ENCODE measurements at places on chromosomes 3 and 15.

DNA sequence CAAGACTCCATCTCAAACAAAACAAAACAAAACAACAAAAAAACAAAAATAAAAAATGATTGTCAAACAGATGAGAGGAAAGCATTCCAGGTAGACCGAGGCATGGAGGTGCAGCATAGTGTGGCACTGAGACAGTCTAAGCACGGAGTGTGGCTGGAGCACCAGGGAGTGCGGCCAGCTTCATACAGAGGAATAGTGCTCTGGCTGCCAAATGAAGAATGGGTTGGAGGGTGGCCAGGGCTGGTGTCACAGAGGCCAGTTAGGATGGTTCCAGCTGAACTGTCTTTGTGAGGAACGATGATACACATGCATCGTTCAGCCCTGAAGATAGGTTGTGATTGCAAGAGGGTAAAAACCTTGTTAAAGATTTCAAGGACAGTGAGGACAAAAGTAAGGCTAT, 28.3 kb downstream of the MITF start:
- DNase-seq, result no peak

- no peak for DNase-seq
These were observed 152.7 kb downstream of the SUCNR1 start for GRCh38 chr3:152026033-152026556.

DNA sequence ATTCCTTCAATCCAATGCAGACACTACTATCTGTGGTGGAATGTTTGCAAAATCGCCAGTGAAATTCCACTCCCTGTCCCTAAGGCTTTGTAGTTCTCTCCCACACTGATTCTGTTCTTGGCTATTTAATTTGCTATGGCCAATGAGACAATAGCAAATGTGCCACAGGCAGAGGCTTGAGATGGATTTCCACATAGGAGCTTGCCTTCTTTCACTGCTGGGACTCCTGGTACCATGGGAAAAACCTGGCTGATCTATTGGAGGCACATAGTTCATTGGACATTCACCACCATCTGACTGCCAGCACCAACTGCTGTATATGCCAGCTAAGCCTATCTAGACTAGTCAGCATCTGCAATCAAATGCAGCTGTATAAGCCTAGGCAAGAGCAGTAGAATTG, 103.8 kb downstream of the NR1D2 start:
- DNase-seq, result no peak

DNA sequence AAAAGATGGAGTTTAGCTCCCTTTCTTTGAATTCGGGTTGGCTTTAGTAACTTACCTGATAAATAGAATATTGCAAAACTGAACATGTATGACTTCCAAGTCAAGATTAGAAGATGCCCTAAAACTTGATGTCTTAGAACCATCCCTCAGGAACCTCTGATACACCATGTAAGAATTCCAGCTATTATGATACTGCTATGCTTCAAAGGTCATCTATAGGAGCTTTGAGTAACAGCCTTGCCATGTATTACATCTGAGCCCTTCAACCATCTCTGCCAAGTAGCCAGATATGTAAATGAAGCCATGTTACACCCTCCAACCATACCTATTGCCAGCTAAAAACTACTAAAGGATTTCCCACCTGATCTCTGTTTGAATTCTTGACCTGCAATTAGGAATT, 854.2 kb downstream of the SI start:
- DNase-seq, result no peak

GRCh38 chr15:22895465-22896190, 57.2 kb downstream of the NIPA2 start:
- DNase-seq, result no peak

- DNase-seq, result no peak
These were observed 22.8 kb downstream of the USF3 start for GRCh38 chr3:113673593-113673992.

DNA sequence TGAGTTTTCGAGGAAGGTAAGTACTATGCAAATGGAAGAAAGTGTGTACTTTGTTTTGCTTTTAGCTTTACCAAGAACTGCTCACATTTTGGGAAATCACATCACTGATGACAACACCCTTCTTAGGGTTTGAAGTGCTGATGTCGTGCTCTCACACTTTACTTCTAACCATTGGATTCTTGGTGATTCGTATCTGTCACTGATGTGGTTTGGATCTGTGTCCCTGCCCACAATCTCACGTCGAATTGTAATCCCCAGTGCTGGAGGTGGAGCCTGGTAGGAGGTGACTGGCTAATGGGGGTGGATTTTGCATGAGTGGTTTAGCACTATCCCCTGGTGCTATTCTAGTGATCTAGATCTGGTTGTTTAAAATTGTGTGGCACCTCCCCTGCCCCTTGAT, 75.4 kb upstream of the RGMA start:
- no peak for DNase-seq

DNA sequence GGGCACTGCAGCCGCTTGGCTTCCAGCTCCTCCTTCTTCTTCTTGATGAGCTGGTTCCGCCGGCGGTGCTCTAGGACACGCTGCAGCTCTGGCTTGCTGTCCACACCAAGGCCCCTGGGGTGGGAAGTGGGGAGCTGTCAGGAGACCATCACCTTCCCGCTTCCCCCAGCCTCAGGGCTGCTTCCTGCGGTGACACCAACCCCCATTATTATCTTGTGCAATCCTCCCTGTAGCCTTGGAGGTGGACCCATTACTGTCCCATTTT, 10.0 kb downstream of the FAM107A start:
- no peak for DNase-seq

DNA sequence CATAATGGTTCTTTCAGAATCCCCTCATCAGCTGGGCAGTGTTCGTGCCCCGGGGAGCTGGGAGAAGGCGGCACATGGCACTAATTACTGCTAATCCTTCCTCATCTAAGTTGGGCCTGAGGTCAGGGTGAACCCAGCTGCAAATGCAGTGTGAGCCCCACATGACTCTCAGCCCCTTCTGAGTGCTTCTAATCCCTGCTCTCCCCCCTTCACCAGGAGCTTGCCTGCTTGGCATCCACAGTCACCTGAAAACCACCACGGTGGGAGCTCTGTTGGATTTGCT, 455 bp upstream of the TRPM1 start:
- no peak for DNase-seq

- DNase-seq, result no peak
These were observed 65.4 kb downstream of the RPN1 start for GRCh38 chr3:128585189-128585588.

DNA sequence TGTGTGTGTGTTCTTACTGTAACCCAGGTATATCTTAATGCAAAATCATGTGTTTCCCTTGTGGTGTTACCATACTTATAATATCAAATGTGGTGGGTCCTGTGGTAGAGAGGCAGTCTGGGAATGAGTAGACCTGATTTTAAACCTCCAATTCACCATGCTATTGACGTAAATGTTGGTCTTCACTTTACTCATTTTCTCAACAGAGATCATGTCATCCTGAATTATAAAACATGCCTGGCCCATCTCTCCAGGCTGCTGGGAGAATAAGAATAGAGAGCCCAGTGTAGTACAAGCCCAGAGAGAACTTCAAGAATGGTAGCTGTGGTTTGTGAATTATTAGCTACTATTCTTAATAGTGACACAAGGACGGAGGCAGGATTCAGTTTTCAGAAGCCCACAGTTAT, 88.1 kb downstream of the MBNL1 start:
- no peak for DNase-seq

GRCh38 chr15:66105286-66106265, 148.0 kb downstream of the MEGF11 start:
- no peak for DNase-seq

GRCh38 chr3:18771931-18772330, 346.8 kb upstream of the SATB1 start:
- no peak for DNase-seq

DNA sequence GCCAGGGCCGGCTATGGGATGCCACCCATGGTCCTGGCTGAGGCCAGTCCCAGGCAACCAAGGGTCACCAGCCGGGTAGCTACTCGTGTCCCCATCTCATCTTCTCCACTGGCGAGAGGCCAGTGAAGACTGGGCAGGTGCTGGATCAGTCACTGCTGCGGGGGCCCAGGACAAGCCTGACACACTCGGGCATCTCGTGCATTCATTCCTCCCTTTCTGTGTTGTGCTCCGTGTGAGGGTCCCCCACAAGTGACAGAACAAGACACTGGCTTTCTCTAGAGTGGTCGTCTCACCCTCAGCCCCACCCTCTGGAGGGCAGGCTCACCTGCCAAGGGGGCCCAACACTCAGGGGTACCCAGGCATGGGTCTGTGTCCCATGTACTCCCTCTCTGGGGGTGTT, 48.4 kb downstream of the ROPN1B start:
- DNase-seq, result no peak

GRCh38 chr15:68972201-68973065, 42.1 kb upstream of the NOX5 start:
- DNase-seq, result no peak

DNA sequence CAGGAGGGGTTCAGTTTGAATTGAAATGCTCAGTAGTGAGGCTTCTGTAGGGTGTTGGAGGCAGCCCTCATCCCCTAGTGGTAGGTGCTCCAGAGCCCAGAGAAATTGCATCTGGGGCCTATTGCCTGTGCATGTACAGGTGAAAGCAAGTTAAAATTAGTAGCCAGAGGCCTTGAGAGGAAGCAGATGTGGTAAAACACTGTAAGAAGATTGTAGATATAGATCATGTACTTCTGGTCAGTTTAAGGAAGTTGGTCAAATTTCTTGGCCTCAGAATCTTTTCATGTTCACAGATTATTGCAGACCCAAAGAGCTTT, 34.6 kb downstream of the IGSF10 start:
- DNase-seq, result no peak

- DNase-seq, result no peak
These were observed 15.0 kb downstream of the PTH1R start for GRCh38 chr3:46892285-46893145.

DNA sequence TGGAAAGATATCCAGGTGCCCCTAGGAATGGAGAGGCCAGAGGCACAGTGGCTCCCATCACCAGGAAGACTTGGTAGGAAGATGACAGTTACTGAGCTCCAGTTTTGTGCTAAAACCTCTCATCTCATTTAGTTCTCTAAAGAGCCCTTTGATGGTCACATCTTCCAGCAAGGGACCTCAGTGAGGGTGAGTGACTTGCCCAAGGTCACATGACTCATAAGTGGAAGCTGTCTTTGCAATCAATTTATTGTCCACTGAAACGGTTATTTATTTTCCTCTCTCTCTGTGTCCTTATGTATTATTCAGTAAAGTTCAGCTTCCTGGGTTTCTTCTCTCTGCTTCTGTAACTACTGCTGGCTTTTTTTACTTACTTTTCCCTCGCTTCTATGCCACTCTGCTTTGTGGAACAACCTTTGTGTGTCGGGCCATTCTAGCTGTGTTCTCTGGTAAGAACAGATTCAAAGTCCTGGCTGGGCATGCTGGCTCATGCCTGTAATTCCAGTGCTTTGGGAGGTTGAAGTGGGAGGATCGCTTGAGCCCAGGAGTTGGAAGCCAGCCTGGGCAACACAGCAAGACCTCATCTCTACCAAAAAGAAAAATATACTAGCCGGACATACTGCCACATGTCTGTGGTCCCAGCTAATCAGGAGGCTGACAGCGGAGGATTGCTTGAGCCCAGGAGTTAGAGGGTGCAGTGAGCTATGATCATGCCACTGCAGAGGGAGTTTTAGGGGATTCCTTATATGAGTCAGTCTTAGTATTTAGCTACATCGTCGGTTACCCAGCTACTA, 55.9 kb downstream of the PDIA5 start:
- no peak for DNase-seq

- DNase-seq, result no peak
These were observed 214.8 kb downstream of the FMN1 start for GRCh38 chr15:32979710-32980109.

DNA sequence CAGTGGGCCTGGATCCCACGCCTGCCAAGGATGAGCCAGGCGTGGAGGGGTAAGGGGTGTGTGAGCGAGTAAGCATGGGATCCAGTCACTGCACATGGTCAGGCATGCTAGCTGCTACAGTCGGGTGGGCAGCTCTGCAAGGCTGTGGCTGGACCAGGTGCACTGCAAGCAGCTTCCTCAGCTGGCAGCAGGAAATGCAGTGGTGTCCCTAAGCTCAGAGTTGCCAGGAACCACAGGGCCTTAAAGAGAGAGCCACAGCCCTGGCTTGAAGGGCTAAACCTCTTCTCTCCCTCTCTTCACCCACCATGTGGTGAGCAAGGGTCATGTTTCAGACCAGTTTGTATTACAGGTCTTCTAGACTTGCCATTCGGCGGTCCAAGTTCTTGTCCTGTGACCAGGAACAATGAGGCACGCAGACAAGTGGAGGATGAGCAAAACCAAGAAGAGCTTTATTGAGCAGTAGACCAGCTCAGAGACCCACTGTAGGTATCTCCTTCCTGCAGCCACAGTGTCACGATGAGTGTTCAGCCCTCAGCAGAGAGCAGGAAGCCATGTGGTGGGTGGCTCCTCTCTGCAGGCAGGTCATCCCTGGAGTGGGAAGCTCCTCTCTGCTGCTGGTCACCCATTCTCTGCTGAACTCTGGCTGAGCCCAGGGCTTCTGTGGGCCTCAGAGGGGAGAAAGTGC, 511.9 kb downstream of the PYDC2 start:
- no peak for DNase-seq

- DNase-seq, result no peak
These were observed 16.2 kb downstream of the MUC20 start for GRCh38 chr3:195736866-195737490.

- DNase-seq, result no peak
These were observed 24.5 kb downstream of the NTRK3 start for GRCh38 chr15:88231909-88232644.

DNA sequence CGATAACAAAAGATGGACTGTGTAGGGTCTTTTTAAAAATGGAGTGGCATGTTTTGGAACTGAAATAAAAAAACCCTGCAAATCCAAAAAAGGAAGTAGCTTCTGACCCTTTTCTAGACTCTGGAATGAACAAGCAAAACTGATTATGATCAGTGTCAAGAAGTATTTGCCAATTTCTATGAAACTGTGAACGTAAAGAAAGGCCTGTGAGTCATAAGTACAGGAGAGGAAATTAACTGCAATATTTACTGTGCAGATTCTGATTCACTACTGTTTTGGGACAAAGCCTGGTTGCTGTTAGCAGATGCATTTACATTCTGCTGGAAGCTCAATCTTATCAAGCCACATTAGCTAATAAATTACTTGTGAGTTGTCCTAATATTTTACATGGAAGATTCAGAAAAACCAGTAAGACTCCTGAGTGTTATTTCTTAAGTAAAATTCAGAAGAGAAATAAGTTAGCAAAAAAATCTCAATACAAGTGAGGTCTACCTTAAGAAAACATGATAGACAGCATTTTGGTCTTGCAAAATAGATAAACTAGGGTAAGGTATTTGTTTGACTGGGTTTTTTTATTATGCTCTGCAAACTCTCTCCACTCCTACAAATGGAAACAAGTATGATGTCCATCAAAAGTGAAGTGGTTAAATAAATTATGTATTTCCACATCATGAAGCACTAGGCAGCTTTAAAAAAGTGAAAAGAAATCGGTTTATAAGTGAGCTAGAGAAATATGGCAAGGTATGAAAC, 90.2 kb upstream of the LMOD3 start:
- DNase-seq, result no peak

All from T-helper 9 cell (primary cell).